ENCODE measurements at places on chromosomes 1 and 21. TPM values are rescaled to one million over a fixed set of nuclear protein-coding genes. Genes with fewer than 3 reads are reported as not detected.

Gene HAPLN2
- total RNA-seq, result not detected

Gene VASH2
- total RNA-seq, result 0.11 TPM

Gene GUCA2B
- not detected for total RNA-seq

Gene CAMK1G
- 8.4 TPM for total RNA-seq

Gene PRAMEF2
- not detected for total RNA-seq

Gene WDR26
- total RNA-seq, result 72.5 TPM

Gene NHLH1
- not detected for total RNA-seq

Gene DNM3
- total RNA-seq, result 2.1 TPM

Gene SLAMF9
- total RNA-seq, result not detected

Gene MYOG
- total RNA-seq, result not detected

Gene TTLL10
- total RNA-seq, result 0.12 TPM

Gene NCSTN
- total RNA-seq, result 75.9 TPM

Gene ZP4
- total RNA-seq, result not detected

Gene RHD
- not detected for total RNA-seq

Gene SPATA6
- total RNA-seq, result 3.4 TPM

Gene CIART
- 12.4 TPM for total RNA-seq

Gene VWA5B1
- not detected for total RNA-seq

Gene OR2T35
- not detected for total RNA-seq

Gene SPRR2G
- total RNA-seq, result not detected

Gene CAMSAP2
- 32.3 TPM for total RNA-seq

Gene SPRR2B
- total RNA-seq, result not detected

Gene OBSCN
- 31.2 TPM for total RNA-seq

Gene DNAI4
- 7.2 TPM for total RNA-seq

Gene CYP4Z1
- total RNA-seq, result not detected

Gene AGPAT3
- total RNA-seq, result 77.8 TPM

Gene CA14
- 0.11 TPM for total RNA-seq
